ENCODE measurements at places on chromosomes 6 and 20.

GRCh38 chr6:34052918-34053608 lies 92.8 kb downstream of the GRM4 start:
- no peak for DNase-seq

GRCh38 chr6:40988634-40989033 lies 50.4 kb downstream of the UNC5CL start:
- no peak for DNase-seq

- no peak for DNase-seq
These were observed 9.4 kb downstream of the MAS1 start for GRCh38 chr6:159899994-159900745.

GRCh38 chr6:125791151-125791819 lies 525 bp downstream of the NCOA7 start:
- DNase-seq = peak; percentile 66

- no peak for DNase-seq
These were observed 17.9 kb downstream of the MAVS start for GRCh38 chr20:3864518-3864917.

DNA sequence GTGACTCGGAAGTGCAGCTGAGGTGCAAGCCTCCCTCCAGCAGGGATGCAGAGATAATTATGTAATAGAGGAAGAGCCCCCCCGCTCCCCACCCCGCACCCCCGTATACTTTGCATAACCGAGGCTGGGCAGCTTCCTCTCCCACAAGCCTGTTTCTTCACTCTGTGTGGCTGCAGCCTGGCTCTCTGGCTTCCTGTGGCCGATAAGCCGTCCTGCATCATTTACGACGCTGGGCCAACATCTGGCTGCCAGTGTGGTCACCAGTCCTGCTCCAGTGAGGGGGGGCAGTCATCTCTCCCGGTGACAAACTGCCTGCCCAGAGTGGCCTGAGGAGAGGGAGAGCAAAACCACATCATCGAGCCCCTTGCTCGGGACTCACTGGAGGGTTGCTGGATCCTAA lies 59.2 kb downstream of the RBM38 start:
- no peak for DNase-seq

All from NCI-H526 treated with DMSO at 0.1 percent for 48 hours (cell line).